ENCODE measurements at places on chromosomes 4 and X.

DNA sequence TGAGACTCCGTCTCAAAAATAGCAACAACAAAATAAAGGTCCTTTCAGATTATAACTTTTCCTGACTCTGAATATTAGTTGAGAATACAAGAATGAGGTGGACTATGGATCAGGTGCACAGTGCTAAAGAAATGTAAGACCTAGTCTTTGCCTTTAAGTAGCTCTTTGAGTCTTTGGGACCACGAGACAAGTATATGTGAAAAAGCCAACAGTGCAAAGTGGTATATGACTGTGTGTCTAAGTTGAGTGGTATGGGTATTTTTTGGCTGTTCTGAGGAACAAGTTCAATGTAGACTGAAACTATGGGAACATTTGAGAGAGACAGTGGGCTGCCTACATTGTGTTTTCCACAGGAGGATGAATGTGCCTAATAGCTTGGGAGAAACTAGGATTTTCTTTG lies 2.8 kb downstream of the GAB1 start:
- no peaks in the 10 kb centered on the region for H3K27me3 ChIP-seq
- no peak for DNase-seq
- no peak overlapping the region for H3K4me3 ChIP-seq

GRCh38 chr4:150950657-150951288 lies 64.3 kb downstream of the LRBA start:
- no peaks in the 10 kb centered on the region for H3K27me3 ChIP-seq
- no peaks in the 10 kb centered on the region for H3K36me3 ChIP-seq
- H3K27ac ChIP-seq, result no peak overlapping the region
- H3K4me1 ChIP-seq, result no peaks in the 10 kb centered on the region
- no peak for DNase-seq
- H3K4me3 ChIP-seq, result no peak overlapping the region

- H3K4me3 ChIP-seq, result no peak overlapping the region
- DNase-seq, result no peak
- no peaks in the 10 kb centered on the region for H3K4me1 ChIP-seq
- H3K27me3 ChIP-seq, result no peaks in the 10 kb centered on the region
Observed at GRCh38 chrX:1554469-1555210, 17.7 kb upstream of the P2RY8 start.

- no peak overlapping the region for H3K4me3 ChIP-seq
- no peaks in the 10 kb centered on the region for H3K27me3 ChIP-seq
- no peaks in the 10 kb centered on the region for H3K36me3 ChIP-seq
Observed at GRCh38 chr4:145873901-145874300, 64.7 kb downstream of the ZNF827 start.

- no peaks in the 10 kb centered on the region for H3K4me1 ChIP-seq
- no peak overlapping the region for H3K4me3 ChIP-seq
- H3K36me3 ChIP-seq, result no peaks in the 10 kb centered on the region
- H3K27me3 ChIP-seq, result no peaks in the 10 kb centered on the region
- no peak for DNase-seq
Observed at GRCh38 chr4:64729561-64729960, 320.3 kb upstream of the TECRL start.

GRCh38 chr4:147984065-147984777 lies 252.3 kb downstream of the ARHGAP10 start:
- no peak overlapping the region for H3K4me3 ChIP-seq
- H3K27me3 ChIP-seq, result no peaks in the 10 kb centered on the region
- DNase-seq, result peak; percentile 51
- H3K27ac ChIP-seq, result no peak overlapping the region

GRCh38 chrX:153900831-153901752 lies 3.4 kb upstream of the AVPR2 start:
- H3K27me3 ChIP-seq, result peaks cover 44% of the 10 kb centered on the region
- H3K36me3 ChIP-seq, result no peaks in the 10 kb centered on the region
- H3K4me1 ChIP-seq, result peaks cover 10% of the 10 kb centered on the region
- H3K4me3 ChIP-seq, result peak overlapping the region; percentile 34
- no peak overlapping the region for H3K27ac ChIP-seq

DNA sequence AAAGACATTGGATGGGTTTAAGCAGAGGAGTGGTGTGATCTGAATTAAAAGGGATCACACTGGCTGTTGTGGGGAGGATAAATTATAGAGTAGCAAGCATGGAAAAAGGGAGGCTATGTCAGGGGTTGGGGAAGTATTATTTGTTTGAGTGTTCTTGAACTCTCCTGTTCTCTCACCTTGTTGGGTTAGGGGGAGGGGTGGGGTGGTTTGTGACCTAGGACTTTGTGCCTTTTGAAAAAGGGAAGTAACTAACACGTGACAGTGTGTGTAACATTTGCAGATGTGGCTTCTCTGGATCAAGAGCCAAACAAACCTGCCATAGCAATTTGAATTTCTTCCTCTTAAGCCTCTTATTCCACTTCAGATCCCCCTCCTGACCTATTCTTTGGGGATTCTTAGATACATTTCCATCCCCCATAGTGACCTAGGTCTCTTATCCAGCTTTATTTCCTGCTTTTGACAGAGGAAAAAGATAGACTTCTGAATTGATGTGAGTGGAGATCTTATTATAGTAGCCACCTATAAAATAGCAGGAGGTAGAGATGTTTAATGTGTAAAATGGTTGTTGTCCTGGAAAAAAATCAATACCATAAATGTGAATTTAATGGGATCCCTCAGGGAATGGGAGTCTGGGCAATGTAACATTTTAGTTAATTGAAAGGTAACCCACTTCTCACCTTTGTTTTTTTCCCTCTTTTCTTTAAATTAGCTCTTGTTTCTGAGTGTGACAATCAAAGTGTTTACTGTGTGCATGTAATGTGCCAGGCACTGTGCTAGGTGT lies 120.4 kb downstream of the CT47B1 start:
- H3K4me1 ChIP-seq, result no peaks in the 10 kb centered on the region
- H3K36me3 ChIP-seq, result no peaks in the 10 kb centered on the region
- no peak overlapping the region for H3K27ac ChIP-seq
- no peak for DNase-seq
- H3K27me3 ChIP-seq, result peaks cover 10% of the 10 kb centered on the region

DNA sequence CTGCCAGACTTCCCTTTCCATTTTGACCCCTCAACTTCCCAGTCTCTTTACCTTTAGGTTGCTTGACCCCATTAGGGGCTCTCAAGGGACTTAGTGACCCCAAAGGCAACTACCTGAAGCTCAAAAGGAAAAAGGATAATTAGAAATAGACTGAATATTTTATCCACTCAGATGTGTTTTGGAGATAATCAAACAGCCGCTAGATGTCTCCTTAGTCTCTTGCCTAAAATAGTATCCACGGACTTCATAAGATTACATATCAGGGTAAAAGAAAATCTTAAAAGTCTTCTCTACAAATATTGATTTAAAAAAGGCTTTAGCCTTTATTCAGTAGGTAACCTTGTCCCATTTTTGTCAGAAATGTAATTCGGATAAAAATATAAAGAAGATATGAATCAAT lies 21.0 kb upstream of the RHOXF2 start:
- no peaks in the 10 kb centered on the region for H3K36me3 ChIP-seq
- H3K4me1 ChIP-seq, result no peaks in the 10 kb centered on the region
- H3K4me3 ChIP-seq, result no peak overlapping the region
- no peak for DNase-seq
- no peaks in the 10 kb centered on the region for H3K27me3 ChIP-seq

GRCh38 chrX:145729635-145730034 lies 88.0 kb upstream of the SLITRK2 start:
- no peaks in the 10 kb centered on the region for H3K36me3 ChIP-seq
- no peak overlapping the region for H3K4me3 ChIP-seq
- no peaks in the 10 kb centered on the region for H3K27me3 ChIP-seq
- no peak for DNase-seq
- no peak overlapping the region for H3K27ac ChIP-seq
- H3K4me1 ChIP-seq, result no peaks in the 10 kb centered on the region

- no peak overlapping the region for H3K27ac ChIP-seq
- DNase-seq, result no peak
- H3K27me3 ChIP-seq, result no peaks in the 10 kb centered on the region
- peaks cover 5% of the 10 kb centered on the region for H3K4me1 ChIP-seq
Observed at GRCh38 chr4:96523611-96524010, 683.7 kb downstream of the PDHA2 start.

- no peak for DNase-seq
- H3K27me3 ChIP-seq, result no peaks in the 10 kb centered on the region
- no peaks in the 10 kb centered on the region for H3K4me1 ChIP-seq
- H3K36me3 ChIP-seq, result no peaks in the 10 kb centered on the region
- no peak overlapping the region for H3K4me3 ChIP-seq
Observed at GRCh38 chr4:37549041-37549440, 137.1 kb downstream of the RELL1 start.

DNA sequence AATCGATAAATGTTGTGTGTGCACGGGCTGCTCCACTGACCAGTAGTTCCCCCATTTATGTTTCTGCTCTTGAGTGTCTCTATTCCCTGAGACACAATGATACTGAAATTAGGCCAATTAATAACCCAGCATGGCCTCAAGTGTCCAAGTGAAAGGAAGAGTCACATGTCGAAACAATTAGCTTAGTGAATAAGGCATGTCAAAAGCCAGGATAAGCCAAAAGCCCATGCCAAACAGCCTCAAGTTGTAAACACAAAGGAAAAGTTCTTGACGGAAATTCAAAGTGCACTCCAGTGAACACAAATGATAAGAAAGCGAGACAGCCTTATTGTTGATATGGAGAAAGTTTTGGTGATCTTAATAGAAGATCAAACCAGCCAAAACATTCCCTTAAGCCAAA lies 167.1 kb upstream of the C1QTNF7 start:
- H3K4me1 ChIP-seq, result no peaks in the 10 kb centered on the region
- H3K27me3 ChIP-seq, result no peaks in the 10 kb centered on the region
- H3K27ac ChIP-seq, result no peak overlapping the region
- H3K4me3 ChIP-seq, result no peak overlapping the region
- H3K36me3 ChIP-seq, result no peaks in the 10 kb centered on the region

GRCh38 chr4:155227131-155227530 lies 18.7 kb downstream of the NPY2R start:
- no peak overlapping the region for H3K4me3 ChIP-seq
- DNase-seq, result no peak
- no peaks in the 10 kb centered on the region for H3K27me3 ChIP-seq

GRCh38 chr4:109111031-109111430 lies 191.4 kb downstream of the COL25A1 start:
- H3K27me3 ChIP-seq, result no peaks in the 10 kb centered on the region
- H3K4me3 ChIP-seq, result no peak overlapping the region
- DNase-seq, result no peak
- H3K4me1 ChIP-seq, result no peaks in the 10 kb centered on the region

DNA sequence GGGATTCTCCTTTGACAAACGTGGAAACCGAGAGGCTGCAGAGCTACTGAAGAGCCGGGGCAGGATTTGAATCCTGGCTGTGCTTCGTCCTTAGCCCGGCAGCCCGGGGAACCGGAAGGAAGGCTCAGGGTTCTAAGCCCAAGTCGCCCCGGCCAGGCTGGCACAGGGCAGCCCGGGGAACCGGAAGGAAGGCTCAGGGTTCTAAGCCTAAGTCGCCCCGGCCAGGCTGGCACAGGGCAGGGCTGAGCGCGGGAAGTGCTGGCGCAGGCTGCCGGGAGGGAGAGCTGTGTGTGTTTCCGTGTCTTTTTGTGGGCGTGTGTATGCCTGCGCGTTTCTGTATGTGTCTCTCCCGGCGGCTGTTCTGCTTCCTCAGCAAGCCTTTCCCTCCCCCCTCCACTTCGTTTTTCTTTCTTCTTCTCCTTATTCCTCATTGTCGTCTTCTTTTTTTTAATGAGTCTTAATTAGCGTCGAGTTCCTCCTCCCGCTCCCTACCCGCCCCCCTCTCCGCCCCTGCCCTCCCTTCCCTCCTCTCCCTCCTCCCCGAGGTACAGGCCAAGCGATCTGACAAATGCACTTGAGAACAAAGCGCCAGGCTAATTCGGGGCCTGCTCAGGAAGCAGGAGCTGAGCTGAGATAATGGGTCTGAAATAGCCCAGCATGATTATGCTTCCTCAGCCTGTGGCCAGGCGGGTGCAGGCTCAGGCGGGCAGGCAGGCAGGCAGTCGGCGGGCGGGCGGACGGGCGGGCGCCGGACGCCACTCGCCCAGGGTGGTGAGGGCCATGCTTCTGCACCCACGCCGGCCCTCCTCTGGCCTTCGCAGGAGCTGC lies 65.9 kb downstream of the EFNB1 start:
- no peak overlapping the region for H3K4me3 ChIP-seq
- peaks cover 29% of the 10 kb centered on the region for H3K4me1 ChIP-seq
- no peaks in the 10 kb centered on the region for H3K36me3 ChIP-seq
- no peaks in the 10 kb centered on the region for H3K27me3 ChIP-seq

GRCh38 chr4:187929024-187929423 lies 66.5 kb upstream of the ZFP42 start:
- no peak overlapping the region for H3K4me3 ChIP-seq
- no peak for DNase-seq
- H3K36me3 ChIP-seq, result no peaks in the 10 kb centered on the region
- H3K27ac ChIP-seq, result no peak overlapping the region
- no peaks in the 10 kb centered on the region for H3K27me3 ChIP-seq

- no peaks in the 10 kb centered on the region for H3K27me3 ChIP-seq
- DNase-seq, result no peak
- no peak overlapping the region for H3K4me3 ChIP-seq
- no peak overlapping the region for H3K27ac ChIP-seq
Observed at GRCh38 chr4:131566026-131566425, 1583.1 kb upstream of the PCDH10 start.

GRCh38 chrX:68698942-68699341 lies 51.5 kb downstream of the STARD8 start:
- no peaks in the 10 kb centered on the region for H3K4me1 ChIP-seq
- DNase-seq, result no peak
- no peaks in the 10 kb centered on the region for H3K36me3 ChIP-seq
- H3K4me3 ChIP-seq, result no peak overlapping the region

DNA sequence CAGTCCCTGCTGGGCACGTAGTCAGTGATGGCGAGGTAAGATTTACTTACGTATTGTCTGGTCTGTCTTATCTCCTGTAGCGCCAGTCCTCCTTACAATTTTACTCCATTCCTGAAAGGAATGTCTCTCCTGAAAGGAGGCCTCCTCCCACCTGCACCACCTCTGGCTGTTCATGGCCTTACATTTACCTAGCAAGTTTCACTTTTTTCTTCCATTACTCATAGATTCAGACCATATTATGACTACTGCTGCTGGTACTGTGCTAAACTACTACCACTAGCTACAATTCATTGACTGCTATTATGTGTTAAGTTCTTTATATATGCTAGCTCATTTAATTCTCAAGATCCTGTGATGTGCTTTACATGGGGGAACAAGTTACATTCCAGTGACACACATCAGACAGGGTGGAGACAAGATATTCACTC lies 189.9 kb downstream of the BMPR1B start:
- no peaks in the 10 kb centered on the region for H3K36me3 ChIP-seq
- H3K27me3 ChIP-seq, result no peaks in the 10 kb centered on the region
- H3K27ac ChIP-seq, result no peak overlapping the region
- DNase-seq, result no peak

GRCh38 chr4:169179609-169180521 lies 90.9 kb downstream of the SH3RF1 start:
- H3K27ac ChIP-seq, result peak overlapping the region; percentile 0
- H3K27me3 ChIP-seq, result no peaks in the 10 kb centered on the region
- no peak for DNase-seq
- no peaks in the 10 kb centered on the region for H3K36me3 ChIP-seq
- no peak overlapping the region for H3K4me3 ChIP-seq

- H3K36me3 ChIP-seq, result no peaks in the 10 kb centered on the region
- H3K4me1 ChIP-seq, result peaks cover 1% of the 10 kb centered on the region
- H3K27me3 ChIP-seq, result no peaks in the 10 kb centered on the region
- DNase-seq, result no peak
- H3K4me3 ChIP-seq, result no peak overlapping the region
- no peak overlapping the region for H3K27ac ChIP-seq
Observed at GRCh38 chr4:40473578-40474388, 138.7 kb downstream of the CHRNA9 start.

Data from neuronal stem cell (in vitro differentiated cells).